ENCODE measurements at places on chromosomes 4 and X. TPM values are rescaled to one million over a fixed set of nuclear protein-coding genes. Genes with fewer than 3 reads are reported as not detected.

PLP1 gene
- 1.4 TPM for total RNA-seq

CYLC1 gene
- not detected for total RNA-seq

- no peaks in the 10 kb centered on the region for H3K4me1 ChIP-seq
- H3K27ac ChIP-seq, result no peak overlapping the region
- DNase-seq, result no peak
Measured at GRCh38 chrX:142233400-142233799, 28.3 kb upstream of the MAGEC2 start.

GRCh38 chr4:141636771-141637460, 533 bp downstream of the IL15 start:
- DNase-seq, result peak; percentile 65
- peaks cover 7% of the 10 kb centered on the region for H3K4me1 ChIP-seq
- no peaks in the 10 kb centered on the region for H3K27me3 ChIP-seq
- H3K27ac ChIP-seq, result peak overlapping the region; percentile 94
- H3K36me3 ChIP-seq, result no peaks in the 10 kb centered on the region
- H3K4me3 ChIP-seq, result peak overlapping the region; percentile 86

TMEM271 gene
- not detected for total RNA-seq

GRCh38 chr4:174708381-174708780, 120.7 kb downstream of the GLRA3 start:
- no peaks in the 10 kb centered on the region for H3K27me3 ChIP-seq
- H3K4me1 ChIP-seq, result no peaks in the 10 kb centered on the region
- no peaks in the 10 kb centered on the region for H3K36me3 ChIP-seq
- H3K4me3 ChIP-seq, result no peak overlapping the region
- no peak for DNase-seq

GUCY1A1 gene
- total RNA-seq, result 11.4 TPM

GRCh38 chr4:122044501-122044900, 92.6 kb upstream of the TRPC3 start:
- no peaks in the 10 kb centered on the region for H3K36me3 ChIP-seq
- H3K27ac ChIP-seq, result peak overlapping the region; percentile 64
- peaks cover 13% of the 10 kb centered on the region for H3K4me1 ChIP-seq

All from thyroid gland (tissue), 4 donors.